Small intestine (tissue), 16 donors: ENCODE measurements at places on chromosomes 12 and 14.

GRCh38 chr14:79965896-79966295, 245.4 kb downstream of the DIO2 start:
- no peak for DNase-seq
- H3K27me3 ChIP-seq = no peaks in the 10 kb centered on the region
- no peaks in the 10 kb centered on the region for H3K36me3 ChIP-seq

DNA sequence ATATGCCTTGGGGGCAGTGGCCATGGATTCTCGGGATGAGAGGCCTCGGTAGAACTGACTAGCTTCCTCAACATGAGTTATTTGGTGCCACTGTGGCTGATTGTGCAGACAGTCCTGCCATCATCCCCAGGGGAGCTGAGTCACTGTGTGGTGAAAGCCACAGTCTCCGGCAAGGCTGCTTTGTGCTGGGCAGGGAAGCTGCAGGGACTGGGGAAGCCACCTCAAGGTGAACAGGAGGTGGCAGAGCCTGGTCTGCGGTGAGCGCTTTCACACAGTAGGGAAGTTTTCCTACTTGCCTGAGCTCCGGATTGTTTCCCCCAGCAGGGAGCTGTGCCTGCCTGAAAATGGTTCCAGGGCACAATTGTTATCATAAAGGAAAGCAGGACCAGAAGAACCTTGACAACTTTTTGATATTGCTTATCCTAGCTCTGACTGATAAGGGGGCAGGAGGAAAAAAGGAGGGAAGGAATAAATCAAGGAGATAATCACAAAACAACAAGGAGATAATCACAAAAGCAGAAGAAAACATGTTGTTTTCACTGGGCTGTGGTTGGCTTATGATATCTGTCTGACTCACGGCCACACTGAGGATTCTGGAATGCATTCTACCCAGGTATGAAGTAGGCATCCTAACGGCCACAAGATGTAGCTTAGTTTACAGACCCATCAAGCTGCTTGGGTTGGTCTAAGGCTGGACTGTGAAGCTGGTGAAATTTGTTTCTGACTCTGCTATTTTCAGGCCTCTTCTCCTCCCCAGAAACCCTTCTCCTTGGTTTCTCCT, 32.2 kb upstream of the GNG2 start:
- no peaks in the 10 kb centered on the region for H3K36me3 ChIP-seq
- H3K4me3 ChIP-seq = no peak overlapping the region
- no peaks in the 10 kb centered on the region for H3K4me1 ChIP-seq
- DNase-seq = peak; percentile 24

DNA sequence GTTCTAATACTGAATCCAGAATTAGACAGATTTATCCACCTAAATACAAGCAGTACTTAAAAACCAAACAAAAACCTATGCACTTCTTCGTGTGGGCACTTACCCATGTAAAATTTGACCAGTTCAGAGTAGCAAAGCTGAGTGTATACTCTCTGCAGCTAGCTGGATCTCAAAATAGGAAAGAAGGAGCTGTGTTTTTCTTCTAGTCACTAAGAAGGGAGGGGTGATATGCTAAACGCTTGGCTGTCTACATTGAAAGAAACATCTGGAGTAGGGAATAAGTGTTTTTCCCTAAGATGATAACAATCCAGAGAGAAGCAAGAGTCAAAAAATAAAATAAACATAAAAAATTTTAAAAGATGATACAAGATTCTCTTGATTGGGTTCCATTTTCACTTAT, 20.0 kb downstream of the RBMS2 start:
- no peak overlapping the region for H3K4me3 ChIP-seq
- no peak for DNase-seq
- no peak overlapping the region for H3K27ac ChIP-seq
- peaks cover 7% of the 10 kb centered on the region for H3K36me3 ChIP-seq
- no peaks in the 10 kb centered on the region for H3K4me1 ChIP-seq
- no peaks in the 10 kb centered on the region for H3K27me3 ChIP-seq

DNA sequence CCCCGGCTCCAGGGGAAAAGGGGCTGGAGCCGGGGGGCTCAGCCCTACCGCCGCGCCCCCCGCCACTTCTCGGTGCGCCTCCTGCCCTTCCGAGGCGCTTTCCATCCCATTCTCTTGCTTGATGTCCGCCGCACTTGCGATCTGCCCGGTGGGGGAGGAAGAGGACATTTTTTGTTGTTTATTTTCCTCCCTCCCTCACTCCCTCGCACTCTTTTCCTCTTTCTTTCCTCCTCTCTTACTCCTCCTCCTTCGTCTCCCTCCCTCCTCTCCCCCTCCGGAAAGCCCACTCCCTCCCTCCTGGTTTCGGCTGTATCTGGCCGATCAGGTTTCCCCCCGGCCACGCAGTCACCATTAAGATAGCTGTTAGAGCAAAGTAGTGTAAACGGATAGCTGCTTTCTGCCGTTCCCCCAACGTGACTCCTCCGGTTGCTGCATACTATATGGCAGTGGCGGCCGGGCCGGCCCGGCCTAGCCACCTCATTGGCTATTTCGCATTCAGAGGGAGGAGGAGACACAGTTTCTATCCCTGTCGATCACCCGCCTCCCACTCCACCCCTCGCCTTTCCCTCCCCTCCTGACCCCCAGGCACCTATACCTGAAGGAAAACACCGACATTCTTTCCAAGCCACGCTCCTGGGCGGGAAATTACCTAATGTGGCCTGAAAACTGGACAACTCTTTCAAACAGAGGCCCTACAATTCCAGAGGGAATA, at the start of gene SIX4:
SIX4 (minus strand) TSS at position 445 of the 712 bp plus-strand sequence; CDS start at position 168, 277 bp downstream.
- H3K4me3 ChIP-seq = peak within 1 kb of the TSS; percentile 53
- no peaks in the 10 kb centered on the region for H3K36me3 ChIP-seq
- DNase-seq = peak; percentile 17
- H3K4me1 ChIP-seq = peaks cover 5% of the 10 kb centered on the region
- peaks cover 6% of the 10 kb centered on the region for H3K27me3 ChIP-seq

DNA sequence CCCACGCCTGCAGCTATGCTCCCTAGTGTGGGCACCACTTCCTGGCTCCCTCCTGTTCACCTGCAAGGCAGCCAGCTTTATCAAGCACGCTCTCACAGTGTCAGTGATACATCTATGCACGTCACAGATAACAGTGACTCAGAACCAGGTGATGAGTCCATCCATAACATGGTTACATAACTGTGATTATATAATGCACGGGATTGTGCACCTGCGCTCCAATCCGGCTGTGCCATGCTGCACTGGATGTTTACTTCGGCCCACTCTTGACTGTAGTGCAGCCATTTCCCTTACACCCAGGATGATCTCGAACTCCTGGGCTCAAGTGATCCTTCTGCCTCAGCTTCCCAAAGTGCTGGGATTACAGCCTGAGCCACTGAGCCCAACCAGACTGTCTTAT, 38.4 kb upstream of the CEP83 start:
- no peak overlapping the region for H3K4me3 ChIP-seq
- H3K36me3 ChIP-seq = no peaks in the 10 kb centered on the region
- no peaks in the 10 kb centered on the region for H3K4me1 ChIP-seq

GRCh38 chr12:1281683-1282366, 290.8 kb downstream of the ERC1 start:
- no peaks in the 10 kb centered on the region for H3K4me1 ChIP-seq
- no peak for DNase-seq
- H3K4me3 ChIP-seq = no peak overlapping the region
- no peak overlapping the region for H3K27ac ChIP-seq

DNA sequence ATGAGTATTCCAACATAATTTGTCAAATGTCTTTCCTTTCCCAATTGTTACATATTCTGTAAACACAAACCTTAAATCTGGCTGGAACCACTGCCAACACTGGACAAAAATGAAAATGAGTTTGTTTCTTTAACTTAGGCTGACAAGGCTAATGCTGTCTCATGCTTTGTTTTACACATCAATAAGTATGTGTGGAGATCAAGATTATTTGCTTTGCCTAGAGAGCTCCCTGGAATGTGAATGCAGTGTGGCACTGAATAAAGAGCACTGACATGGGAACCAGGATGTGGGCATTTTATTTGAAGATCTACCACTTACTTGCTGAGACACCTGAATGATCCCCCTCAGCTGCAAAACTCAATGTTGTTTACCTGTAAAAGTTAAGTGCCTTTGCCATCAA, 61.7 kb downstream of the RALGAPA1 start:
- H3K27ac ChIP-seq = no peak overlapping the region
- no peak overlapping the region for H3K4me3 ChIP-seq
- H3K4me1 ChIP-seq = no peaks in the 10 kb centered on the region
- H3K36me3 ChIP-seq = no peaks in the 10 kb centered on the region

- H3K4me3 ChIP-seq = peak overlapping the region; percentile 49
- H3K27me3 ChIP-seq = peaks cover 8% of the 10 kb centered on the region
- H3K4me1 ChIP-seq = peaks cover 8% of the 10 kb centered on the region
- H3K36me3 ChIP-seq = no peaks in the 10 kb centered on the region
Measured at GRCh38 chr12:31118347-31119191, 44.9 kb downstream of the DDX11 start.

GRCh38 chr12:47886510-47887240, 18.1 kb downstream of the VDR start:
- no peak overlapping the region for H3K27ac ChIP-seq
- H3K4me1 ChIP-seq = peaks cover 21% of the 10 kb centered on the region
- H3K27me3 ChIP-seq = no peaks in the 10 kb centered on the region
- H3K4me3 ChIP-seq = no peak overlapping the region

GRCh38 chr14:99261912-99262787, 9.8 kb downstream of the BCL11B start:
- H3K4me3 ChIP-seq = no peak overlapping the region
- DNase-seq = peak; percentile 38

GRCh38 chr12:18689771-18690170, 48.0 kb downstream of the PLCZ1 start:
- DNase-seq = peak; percentile 66
- H3K36me3 ChIP-seq = no peaks in the 10 kb centered on the region
- no peak overlapping the region for H3K27ac ChIP-seq
- H3K4me1 ChIP-seq = peaks cover 5% of the 10 kb centered on the region

- H3K4me3 ChIP-seq = no peak overlapping the region
- no peaks in the 10 kb centered on the region for H3K36me3 ChIP-seq
- no peaks in the 10 kb centered on the region for H3K4me1 ChIP-seq
Measured at GRCh38 chr12:10557766-10558165, 52.1 kb downstream of the EIF2S3B start.

- H3K36me3 ChIP-seq = no peaks in the 10 kb centered on the region
- peak within 1 kb of the TSS; percentile 55 for H3K4me3 ChIP-seq
- no peaks in the 10 kb centered on the region for H3K27me3 ChIP-seq
- H3K4me1 ChIP-seq = peaks cover 5% of the 10 kb centered on the region
Measured at GRCh38 chr14:25049568-25050268, at the start of gene STXBP6. Gene STXBP6, minus strand, starts transcription at chr14:25050147. Its CDS starts 75,329 bp downstream, at chr14:24974818.

- no peaks in the 10 kb centered on the region for H3K4me1 ChIP-seq
- H3K36me3 ChIP-seq = no peaks in the 10 kb centered on the region
- H3K27ac ChIP-seq = no peak overlapping the region
Measured at GRCh38 chr14:59344016-59344415, 121.2 kb downstream of the GPR135 start.

GRCh38 chr14:63852817-63853731, at the start of gene SYNE2:
Gene SYNE2, plus strand, starts transcription at chr14:63853004. Its CDS starts 56,145 bp downstream, at chr14:63909149.
- H3K4me3 ChIP-seq = peak within 1 kb of the TSS; percentile 61
- no peaks in the 10 kb centered on the region for H3K36me3 ChIP-seq
- peaks cover 4% of the 10 kb centered on the region for H3K4me1 ChIP-seq
- no peaks in the 10 kb centered on the region for H3K27me3 ChIP-seq
- DNase-seq = peak; percentile 76

DNA sequence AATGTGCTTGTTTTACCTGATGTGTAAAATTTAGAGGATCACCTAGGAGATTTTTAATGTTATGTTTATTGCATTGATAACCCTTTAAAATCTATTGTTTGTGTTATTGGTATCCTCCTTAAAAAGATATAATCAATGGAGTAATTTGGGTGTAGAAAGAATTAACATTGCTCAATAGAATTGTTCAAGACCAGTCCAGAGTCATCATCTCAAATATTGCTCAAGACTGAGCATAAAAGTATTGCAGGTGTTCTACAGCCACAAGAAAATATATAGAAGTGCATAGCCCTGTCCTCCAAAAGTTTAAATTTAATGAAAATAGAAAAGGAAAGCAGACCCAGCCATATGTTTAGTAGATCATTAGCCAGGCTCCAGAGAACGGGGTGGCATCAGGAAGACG, 102.5 kb upstream of the ARID2 start:
- no peaks in the 10 kb centered on the region for H3K4me1 ChIP-seq
- no peak overlapping the region for H3K4me3 ChIP-seq
- no peak overlapping the region for H3K27ac ChIP-seq
- H3K27me3 ChIP-seq = no peaks in the 10 kb centered on the region

GRCh38 chr12:94567761-94568160, 82.6 kb downstream of the TMCC3 start:
- no peaks in the 10 kb centered on the region for H3K27me3 ChIP-seq
- no peak overlapping the region for H3K4me3 ChIP-seq
- no peaks in the 10 kb centered on the region for H3K36me3 ChIP-seq
- DNase-seq = no peak
- H3K4me1 ChIP-seq = peaks cover 2% of the 10 kb centered on the region

- H3K4me1 ChIP-seq = no peaks in the 10 kb centered on the region
- DNase-seq = no peak
- no peak overlapping the region for H3K27ac ChIP-seq
- H3K4me3 ChIP-seq = no peak overlapping the region
Measured at GRCh38 chr14:72617391-72618031, 276.4 kb downstream of the DPF3 start.

DNA sequence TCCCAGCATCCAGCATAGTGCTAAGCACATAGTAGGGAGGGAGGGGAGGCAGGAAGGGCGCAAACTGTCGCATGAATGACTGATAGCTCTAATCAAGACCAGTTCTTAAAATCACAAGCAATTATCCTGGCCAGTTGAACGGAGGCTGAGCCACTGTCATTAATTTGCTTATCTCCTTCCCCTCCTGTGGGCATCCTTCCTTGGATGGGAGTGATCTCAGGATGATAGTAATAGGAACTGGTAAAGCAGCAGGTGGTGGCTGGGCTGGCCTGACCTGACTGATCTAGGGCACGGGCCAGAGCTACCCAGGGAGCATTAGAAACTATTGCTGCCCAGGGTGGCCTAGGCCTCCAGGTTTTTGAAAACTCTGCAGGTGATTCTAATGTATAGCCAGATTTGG, 97.0 kb downstream of the BEGAIN start:
- no peak overlapping the region for H3K4me3 ChIP-seq
- DNase-seq = no peak
- H3K27ac ChIP-seq = no peak overlapping the region

DNA sequence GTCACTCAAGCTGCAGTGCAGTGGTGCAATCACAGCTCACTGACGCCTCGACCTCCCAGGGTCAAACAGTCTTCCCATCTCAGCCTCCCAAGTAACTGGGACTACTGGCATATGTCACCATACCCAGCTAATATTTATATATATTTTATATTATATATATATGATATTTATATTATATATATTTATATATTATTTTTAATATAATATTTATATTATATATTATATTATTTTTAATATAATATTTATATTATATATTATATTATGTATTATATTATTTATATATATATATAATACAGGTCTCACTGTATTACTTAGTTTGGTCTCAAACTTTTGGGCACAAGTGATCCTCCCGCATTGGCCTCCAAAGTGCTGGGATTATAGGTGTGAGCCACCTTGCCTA, 9.4 kb downstream of the ZNF84 start:
- H3K36me3 ChIP-seq = peaks cover 64% of the 10 kb centered on the region
- no peaks in the 10 kb centered on the region for H3K27me3 ChIP-seq

- H3K4me1 ChIP-seq = peaks cover 26% of the 10 kb centered on the region
- H3K36me3 ChIP-seq = peaks cover 4% of the 10 kb centered on the region
Measured at GRCh38 chr14:92973261-92973797, 50.4 kb downstream of the CHGA start.
